CD4-positive, alpha-beta T cell treated with Interleukin-17A for 1 hour (primary cell): ENCODE measurements at places on chromosomes 2 and 18.

DNA sequence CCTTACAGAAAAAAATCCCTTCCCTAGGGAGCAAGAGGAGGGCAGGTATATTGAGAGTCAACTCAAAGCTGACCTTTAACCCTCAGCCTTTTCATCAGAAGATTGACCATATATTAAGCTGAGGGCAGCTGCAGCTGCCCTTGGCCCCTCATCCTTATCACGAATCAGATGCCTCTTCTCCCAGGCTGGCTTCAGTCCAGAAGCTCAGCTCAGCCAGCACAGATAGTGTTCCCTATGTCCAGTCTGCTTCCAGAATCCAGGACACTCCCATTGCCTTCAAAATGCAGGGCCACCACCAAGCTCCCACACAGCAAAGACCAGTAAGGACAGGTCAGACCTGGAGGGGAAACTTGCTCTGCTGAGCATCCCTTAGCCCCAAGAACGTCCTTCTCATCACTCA is 146.1 kb downstream of the BCL11A start:
- DNase-seq = no peak

DNA sequence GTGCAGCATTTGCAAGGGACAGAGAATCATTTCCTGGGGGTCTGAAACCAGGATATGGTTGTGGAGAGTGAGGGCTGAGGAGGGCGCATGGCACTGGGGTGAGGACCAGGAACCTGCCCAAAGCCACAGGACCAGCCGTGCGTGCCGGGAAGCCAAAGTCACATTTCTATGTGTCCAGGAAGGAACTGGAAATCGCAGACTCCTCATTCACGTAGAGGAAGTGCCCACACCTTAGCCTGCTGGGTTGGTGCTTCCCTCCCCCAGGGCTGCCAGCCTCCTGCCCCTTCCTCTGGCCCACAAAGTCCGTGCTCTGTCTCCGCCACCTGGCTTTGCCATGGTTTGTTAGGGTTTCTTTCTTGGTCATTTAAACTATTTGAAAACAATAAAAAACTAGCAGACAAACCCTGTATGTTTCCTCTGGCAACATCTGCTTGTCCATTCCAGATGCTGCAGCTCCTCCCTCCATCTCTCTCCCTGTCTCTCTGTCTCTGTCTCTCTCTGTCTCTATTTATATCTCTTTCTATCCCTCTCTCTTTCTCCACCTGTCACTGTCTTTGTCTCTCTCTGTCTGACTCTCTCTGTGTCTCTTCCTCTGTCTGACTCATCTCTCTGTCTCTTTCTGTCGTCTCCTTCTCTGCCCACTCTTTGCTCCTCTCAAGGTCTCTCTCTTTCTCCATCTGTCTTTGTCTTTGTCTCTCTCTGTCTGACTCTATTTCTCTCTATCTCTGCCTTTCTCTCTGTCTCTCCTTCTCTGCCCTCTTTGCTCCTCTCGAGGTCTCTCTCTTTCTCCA is 163.2 kb upstream of the TPO start:
- DNase-seq = no peak

- no peak for DNase-seq
These were observed 378 bp downstream of the WDPCP start for GRCh38 chr2:63587814-63588384.

GRCh38 chr18:74773171-74773624 is 175.5 kb downstream of the ZNF407 start:
- no peak for DNase-seq

GRCh38 chr18:7666195-7666776 is 99.2 kb downstream of the PTPRM start:
- DNase-seq = no peak

DNA sequence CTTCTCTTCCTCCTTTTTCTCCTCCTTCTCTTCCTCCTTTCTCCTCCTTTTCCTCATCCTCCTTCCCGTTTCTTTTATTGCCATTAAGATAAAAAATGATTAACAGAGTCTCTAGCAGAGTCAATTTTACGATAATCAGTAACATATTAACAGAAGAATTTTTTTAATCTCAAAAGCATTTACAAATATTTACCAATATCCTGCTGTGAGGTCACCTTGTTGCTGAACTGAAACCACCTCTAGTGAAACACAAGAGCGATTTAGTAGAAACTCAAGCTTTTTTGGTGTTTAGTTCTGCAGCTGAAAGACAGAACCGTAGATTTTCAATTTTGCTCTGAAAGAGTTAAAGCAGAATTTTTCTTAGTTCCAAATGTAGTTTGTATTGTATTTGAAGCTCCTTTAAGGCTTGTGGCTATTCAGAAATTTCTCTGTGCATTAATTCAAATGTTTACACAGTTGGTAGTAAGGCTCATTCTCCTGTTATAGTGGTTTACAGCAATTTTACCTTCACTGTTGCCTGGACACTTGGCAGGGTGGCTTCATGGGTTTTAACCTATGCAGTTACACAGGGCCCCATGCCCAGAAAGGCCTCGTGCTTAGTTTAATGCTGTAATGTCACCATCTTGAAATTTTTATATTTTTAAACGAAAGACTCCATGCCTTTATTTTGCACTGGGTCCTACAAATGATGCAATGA is 1106.6 kb upstream of the FAM98A start:
- DNase-seq = no peak

DNA sequence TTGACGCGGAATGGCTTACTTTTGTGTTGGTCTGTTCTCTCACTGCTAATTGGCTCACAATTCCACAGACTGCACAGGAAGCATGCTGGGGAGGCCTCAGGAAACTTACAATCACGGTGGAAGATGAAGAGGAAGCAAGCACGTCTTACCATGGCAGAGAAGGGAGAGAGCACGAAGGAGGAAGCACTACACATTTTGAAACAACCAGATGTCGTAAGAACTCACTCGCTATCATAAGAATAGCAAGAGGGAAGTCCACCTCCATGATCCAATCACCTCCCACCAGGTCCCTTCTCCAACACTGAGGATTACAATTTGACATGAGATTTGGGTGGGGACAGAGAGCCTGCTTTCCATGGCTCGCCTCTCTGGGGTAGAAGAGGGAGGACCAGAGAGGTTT is 106.2 kb downstream of the KCNF1 start:
- DNase-seq = no peak

DNA sequence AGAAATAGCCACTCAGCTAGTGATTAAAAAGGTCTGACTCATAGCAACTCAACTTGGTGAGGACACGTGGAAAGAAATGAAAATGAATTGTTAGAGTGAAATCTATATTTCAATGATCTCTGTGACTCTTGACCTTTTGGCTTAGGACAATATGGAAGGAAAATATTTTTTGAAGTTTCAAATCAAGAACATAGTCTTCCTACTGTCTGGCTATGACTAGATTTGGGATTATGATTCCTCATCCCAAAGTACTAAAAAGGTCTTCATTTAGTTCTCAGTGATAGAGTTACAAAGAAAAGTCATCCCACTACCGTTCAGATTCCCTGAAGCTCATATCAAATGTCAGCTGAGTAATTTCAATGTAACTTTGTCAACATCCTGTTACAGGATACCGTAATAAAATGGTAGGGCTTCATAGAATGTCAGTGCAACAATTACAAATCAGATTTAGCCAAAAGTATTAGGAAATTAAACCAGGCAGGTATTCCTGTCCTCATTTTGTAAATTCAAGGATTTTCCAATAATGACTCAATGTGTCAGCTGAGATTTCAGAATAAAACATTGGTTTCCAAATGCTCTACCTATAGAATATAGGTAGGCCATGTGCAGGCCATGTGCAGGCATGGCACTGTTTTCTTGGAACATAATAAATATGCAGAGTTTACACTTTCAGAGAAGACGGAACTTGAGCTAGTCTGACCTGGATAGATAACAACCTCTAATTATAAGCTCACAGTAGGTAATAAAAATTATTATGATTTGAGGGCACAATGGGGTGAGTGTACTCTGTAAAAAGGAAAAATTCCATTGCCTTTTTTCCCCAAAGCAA is 36.0 kb downstream of the ANKRD29 start:
- DNase-seq = no peak

- no peak for DNase-seq
These were observed 43.5 kb downstream of the BMP10 start for GRCh38 chr2:68827666-68828065.

- no peak for DNase-seq
These were observed 1269.7 kb upstream of the ZEB2 start for GRCh38 chr2:145789636-145790035.

GRCh38 chr18:69469444-69469919 is 68.8 kb downstream of the DOK6 start:
- DNase-seq = peak; percentile 45

DNA sequence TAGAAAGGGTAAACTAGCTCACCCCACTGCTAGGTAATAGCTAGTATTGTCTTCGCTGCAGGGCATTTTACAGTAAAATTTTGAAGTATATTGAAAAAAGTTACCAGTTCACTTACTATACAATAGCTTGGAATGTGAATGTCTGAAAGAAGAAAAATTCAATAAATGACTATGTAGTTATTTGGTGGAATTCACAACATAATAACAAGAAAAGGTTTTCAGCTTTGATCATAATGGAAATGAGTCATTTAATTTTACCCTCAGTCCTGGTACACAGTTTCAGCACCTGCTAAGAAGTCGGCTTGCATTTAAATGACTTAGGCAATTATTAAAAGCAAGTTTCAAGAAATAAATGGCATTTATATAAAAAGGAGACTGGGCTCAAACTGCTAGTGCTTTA is 90.4 kb downstream of the NUP35 start:
- DNase-seq = no peak

- no peak for DNase-seq
These were observed 328.2 kb downstream of the DLGAP1 start for GRCh38 chr18:4126939-4127338.

DNA sequence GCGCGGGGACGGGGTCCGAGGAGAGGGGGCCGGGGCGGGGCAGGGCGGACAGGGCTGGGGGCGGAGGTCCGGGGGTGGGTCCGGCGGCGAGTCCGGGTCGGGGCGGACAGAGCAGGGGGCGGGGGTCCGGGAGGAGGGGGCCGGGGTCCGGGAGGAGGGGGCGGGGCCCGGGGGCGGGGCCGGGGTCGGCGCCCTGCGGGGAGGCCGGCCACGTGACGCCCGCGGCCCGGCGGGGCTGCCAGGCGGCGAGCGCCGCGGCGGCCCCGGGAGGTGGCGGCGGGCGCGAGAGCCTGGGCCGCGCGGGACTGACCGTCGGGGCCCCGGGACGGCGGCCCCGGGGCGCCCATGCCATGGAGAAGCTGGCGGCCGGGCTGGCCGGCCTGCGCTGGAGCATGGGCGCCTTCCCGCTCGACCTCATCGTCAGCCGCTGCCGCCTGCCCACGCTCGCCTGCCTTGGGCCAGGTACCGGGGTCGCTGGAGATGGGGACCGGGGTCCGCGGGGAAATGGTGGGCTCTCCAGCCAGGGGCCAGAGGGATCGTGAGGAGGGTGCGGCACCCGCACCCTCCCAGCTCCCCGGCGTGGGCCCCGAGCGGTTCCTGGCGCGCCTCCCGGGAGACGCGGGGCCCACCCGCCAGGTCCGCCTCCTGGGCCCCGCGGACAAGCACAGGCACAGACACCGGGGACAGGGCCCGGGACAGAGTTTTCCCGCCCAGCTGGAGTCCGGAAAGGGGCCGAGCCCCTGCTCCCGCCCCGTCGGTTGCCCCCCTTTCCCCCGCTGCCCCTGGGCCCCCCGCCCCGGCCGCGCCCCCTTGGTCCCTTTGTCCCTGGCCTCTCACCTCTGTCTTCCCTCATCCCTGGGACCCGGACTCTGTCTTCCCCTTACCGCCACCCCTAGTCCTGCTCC is at the start of gene GAREM2:
Gene GAREM2 (plus strand): TSS at position 218 of the 905 bp plus-strand sequence. CDS start 133 bp downstream, at position 351.
- no peak for DNase-seq

DNA sequence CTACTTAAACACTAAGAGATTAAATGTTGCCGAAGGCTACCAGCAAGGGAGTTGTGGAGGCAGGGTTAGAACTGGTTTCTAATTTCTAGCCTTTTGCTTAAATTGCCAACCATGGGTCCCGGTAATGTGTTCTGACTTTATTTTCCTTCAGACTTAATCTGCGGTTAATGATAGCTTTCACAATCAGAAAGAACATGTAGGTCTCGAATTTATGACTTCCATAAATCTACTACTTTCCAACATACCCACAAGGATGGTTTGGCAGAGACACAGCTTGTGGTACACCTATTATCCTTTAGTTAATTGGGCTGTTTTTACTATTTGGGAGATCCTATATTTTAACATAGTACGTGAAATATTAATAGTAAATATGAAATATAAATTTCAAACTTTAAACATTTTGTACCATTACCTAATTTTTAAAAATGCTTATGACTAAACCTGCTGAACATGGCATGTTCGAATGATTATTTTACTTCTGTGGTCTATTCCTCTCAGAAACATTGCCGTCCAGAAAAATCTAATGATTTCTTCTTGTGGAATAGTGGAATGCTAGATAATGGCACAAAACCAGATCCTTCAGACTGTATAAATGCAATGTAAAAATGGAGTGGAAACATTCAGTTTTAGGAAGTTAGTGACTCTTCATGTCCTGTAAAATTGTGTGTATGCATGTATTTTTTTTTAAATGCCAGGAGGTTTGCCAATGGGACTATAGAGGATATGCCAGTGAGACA is 41.3 kb downstream of the PARD3B start:
- no peak for DNase-seq

DNA sequence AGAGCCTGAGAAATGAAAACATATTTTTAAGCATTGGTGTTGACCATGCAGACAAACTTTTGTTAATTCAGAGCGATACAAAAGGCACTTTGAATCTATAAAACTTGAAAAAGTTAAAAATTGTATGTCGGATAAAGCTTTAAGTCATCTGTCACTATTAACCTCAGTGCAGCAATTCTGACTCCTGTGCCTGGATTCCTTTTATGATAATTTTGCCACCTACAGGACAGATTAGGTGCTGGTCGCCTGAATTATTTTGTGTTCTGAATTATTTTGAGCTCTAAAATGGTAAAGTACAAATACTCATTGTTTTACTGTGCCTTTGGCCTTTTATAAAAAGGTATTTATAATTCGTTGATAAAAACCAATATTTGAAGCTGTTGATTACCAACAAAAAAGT is 19.4 kb upstream of the RNF138 start:
- peak; percentile 63 for DNase-seq

GRCh38 chr2:122411231-122411630 is 655.8 kb downstream of the TSN start:
- no peak for DNase-seq

DNA sequence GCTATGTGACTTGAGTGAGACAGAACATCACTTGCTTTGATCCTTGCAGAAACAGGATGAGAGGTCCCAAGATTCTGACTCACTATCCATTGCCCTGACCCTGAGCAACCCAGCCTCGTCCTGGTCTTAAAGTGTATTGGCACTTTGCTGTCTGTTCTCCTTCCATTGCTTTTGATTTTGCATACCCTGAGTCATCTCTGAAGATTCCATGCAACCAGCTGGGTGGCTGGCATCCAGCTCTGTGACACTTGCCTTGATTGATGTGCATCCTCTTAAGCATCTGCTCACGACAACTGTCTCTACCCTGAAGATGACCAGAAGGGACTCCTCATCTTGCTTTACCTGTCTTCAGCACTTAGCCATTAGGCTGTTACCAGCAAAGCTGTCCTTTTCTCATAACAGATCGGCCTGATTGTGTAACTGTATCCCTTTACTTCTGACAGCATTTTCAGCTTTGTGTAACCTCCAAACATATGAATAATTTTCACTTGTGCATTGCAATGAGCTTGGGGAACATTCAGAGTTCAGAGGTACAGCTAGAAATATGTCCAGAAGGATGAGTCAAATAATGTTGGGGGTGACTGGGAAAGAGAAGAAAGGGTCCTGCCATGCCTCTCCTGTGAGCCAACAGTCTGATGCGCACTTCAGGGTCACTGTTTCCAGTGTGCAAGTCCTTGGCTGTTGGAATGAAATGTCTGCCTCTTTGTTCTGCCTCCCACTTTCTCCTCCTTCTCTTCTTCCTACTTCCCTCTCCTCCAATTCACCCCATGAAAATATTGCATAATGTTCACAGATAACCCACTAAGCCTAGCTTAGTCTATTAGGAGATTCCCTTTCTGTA is 249.7 kb upstream of the OSR1 start:
- DNase-seq = no peak

GRCh38 chr2:133461484-133461883 is 106.8 kb downstream of the NCKAP5 start:
- no peak for DNase-seq
